ENCODE measurements at places on chromosomes 5 and 9.

DNA sequence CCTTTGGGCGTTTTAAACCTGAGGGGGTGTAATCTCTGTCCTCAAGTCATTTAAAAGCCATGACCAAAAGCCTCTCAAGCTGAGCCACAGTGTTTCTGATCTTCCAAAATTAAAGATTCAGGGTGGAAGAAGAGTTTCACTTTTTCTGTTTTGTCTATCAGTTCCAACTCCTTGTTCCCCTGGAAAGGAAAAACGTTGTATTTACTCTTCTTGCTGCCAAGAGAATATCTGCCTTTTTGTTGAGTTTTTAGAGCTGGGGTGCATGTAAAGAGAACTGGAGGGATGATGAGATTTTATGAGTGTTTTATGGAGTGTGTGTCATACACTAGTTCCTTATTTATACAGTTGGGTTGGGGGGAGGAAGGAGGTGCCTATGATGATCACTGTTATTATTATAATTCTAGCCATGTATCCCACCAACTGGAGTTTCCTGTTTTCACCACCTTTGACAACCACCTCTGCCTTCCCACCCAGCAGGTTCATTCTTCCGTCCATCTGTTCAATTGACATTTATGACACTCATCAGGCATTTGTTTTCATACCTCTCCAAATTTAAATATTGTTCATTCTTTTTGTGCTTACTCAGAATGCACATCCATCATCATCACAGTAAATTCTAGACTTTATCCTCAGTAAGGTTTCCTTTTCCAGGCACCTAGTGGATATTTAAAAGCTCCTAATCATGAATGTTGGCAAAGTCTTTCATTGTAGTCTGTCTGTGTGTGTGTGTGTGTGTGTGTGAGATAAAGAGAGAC is 97.9 kb upstream of the MPDZ start:
- no peak for DNase-seq

DNA sequence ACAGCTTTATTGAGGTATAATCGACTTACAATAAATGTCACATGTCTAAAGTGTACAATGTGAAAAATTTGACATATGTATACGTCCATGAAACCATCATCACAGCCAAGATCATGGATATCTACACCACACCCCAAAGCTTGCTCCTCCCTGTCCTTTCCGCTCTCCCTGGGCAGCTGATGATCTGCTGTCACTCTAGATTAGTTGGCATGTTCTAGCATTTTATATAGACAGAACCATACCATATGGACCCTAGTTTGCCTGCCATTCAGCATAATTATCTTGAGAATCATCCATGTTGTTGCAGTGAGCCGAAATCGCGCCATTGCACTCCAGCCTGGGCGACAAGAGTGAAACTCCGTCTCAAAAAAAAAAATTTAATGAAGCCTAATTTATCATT is 42.5 kb downstream of the ERGIC1 start:
- DNase-seq = no peak

DNA sequence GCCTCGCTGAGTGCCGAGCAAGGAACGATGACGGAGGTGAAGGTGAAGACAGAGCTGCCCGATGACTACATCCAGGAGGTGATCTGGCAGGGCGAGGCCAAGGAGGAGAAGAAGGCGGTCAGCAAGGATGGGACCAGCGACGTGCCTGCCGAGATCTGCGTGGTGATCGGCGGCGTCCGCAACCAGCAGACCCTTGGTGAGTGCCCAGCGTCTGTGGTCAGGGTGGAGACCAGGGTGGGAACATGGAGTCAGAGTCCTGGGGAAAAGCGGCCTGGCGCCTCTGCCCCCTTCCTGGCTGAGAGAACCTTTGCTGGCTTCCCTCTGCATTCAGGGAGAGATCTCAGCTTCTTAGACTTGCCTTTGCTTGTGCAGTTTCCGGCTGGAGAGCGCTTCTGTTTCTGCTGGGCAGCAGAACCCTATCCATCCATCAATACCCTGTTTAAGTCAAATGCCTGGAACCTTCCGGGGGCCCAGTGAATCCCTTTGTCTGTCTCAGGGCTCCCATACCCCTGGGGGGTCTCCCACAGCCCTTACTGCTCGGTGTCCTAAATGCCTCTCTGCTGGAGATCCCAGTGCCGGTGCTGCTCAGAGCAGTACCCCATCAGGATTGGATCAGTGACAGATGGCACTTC is 89.6 kb downstream of the AMBP start:
- no peak for DNase-seq

DNA sequence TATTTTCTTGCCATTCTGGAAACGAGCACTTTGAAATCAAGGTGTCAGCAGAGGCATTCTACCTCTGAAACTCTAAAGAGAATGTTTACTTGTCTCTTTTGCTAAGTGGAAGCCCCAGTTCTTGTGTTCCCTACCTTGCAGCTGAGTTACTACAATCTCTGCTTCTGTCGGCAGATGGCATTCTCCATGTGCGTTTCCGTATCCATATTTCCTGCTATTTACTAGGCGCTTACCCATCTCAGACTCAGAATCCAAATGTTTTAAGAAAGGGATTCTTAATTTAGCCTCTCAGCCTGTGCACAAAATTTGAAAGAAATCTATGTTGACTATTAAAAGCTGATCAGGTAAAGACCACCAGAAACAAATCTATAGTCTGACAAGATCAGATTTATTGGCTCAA is 221.3 kb upstream of the FTMT start:
- no peak for DNase-seq

DNA sequence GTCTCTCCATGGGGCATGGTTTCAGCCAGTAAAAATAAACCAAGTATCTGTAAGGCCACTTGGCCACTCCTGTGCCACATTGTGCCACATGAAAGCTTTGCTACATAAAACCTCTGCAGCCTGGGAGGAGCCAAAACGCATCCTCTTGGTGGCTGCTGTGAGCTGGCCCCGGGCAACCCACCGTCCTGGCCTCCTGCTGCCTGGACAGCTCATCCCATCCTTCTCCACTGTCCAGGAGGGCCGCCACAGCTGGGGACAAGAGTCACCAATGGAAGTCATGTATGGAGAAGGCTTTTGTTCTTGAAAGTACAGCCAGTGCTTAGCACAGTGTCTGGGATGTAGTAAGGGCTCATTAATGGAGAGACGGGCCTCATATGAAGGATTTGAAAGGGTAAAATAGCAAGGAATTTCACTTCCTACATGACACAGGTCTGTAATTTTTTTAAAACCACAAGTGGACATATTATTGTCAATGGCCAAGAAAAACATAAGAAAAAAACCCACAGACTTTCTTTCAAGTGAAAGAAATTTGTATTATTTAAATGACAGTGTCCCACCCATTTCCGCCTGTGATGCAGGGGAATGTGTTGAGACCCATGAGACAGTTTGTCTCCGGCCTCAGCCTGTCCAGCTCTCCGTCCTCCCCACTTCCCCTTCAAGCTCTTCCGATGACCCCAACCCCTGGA is 6.6 kb downstream of the PTGES start:
- no peak for DNase-seq

DNA sequence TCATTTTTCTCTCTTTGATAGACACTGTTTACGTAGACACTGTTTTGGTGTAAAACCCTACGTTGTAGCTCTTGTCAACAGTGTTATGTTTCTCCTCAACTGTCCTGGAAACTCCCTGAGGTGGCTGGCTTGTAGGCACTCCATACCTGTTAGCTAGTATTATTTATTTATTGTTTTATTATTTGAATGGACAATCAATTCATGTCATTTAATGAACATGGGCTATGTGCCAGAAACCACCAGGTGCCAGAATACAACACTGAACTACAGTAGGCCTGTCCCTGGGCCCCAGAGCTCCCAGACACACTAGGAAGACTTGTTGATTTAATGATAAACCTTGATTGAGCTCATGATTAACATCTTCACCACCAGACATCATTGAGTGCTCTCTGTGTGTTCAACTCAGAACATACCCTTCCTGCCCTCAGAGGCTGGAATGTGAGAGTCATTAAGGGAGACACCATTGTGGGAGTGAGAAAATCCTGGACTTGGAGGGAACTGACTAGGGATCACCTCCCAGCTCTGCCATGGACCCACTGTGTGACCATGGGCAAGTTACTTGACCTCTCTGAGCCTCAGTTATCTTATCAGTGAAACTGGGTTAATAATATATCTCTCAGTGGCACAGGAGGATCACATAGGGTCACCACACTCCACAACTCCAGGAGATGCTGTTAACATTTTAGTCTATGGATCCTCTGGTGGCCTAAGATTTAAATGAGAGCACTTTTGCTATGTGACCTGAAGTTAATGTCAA is 19.2 kb downstream of the IRF1 start:
- no peak for DNase-seq

- DNase-seq = no peak
Observed at GRCh38 chr9:107707428-107707837, 217.9 kb upstream of the KLF4 start.

- no peak for DNase-seq
Observed at GRCh38 chr9:127907867-127908659, 8.7 kb upstream of the ST6GALNAC6 start.

DNA sequence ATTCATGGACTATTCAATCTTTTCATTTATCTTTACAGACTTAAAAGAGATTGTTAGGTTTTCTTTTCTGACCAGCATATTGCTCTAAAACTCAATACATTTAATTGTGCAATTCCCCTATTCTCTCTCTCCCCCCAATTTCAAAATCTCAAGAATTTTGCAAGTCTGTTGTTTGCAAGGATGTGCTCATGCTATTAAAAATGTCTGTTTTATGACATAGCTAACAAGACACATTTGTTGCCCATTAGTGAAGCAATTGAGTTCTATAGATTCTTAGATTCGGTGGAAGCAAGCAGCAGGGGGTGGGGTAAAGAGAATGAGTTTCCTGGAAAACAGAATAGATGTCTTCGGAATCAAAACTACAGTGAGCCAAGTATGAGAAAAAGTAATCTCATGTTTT is 8.5 kb upstream of the CSNK1A1 start:
- peak; percentile 61 for DNase-seq

DNA sequence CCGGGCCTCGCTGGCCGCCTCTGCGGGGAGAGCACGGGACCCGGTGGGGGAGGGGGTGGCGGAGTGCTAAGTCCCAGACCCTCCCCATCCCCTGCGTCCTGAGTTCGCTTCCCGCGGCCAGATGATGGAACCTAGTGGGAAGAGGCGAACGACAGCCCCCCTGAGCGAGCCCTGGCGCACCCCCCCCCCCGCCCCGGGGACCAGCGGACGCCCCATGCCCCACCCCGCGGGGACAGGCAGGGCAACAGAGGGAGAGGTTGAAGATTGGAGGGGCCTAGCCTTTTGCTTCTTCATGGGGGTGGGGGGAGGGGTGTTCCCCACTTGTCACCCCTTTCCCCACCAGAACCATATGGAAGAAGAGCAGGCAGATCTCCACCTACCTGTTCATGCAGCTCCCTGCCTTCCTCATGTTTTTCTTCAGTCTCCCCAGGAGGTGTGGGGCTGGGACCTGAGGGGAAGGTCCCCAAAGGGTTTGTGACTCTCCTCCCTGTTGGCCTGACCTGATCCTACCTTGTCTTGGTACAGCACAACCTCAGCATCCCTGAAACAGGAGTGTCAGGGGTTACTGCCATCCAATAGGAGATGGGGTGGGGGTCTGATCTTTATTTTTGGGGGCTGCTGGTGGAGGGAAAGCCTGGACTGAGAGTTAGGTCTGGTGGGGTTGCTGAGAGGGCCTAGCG is 485 bp downstream of the FAM53C start:
- DNase-seq = no peak

DNA sequence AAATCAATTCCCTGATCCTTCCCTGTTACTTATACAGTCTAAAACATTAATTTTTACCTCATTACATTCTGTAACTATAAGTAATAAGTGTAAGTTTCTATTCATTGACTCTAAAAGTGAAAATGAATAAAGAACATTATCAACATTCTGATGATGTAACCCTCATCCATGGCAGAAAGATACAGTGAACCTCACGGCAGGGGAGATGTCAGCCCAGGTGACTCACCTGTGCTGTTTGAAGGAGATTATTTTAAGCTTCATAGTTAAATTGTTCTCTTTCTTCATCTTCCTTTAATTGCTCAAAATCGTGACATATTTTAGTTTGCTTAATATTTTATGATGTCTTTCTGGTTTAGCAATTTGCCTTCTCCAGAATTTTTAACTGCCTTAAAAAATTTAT is 268.1 kb downstream of the FSTL4 start:
- no peak for DNase-seq

GRCh38 chr5:73232266-73233041 is 59.5 kb downstream of the TMEM174 start:
- DNase-seq = no peak

- no peak for DNase-seq
Observed at GRCh38 chr5:97434021-97434420, 251.0 kb upstream of the RIOK2 start.

- no peak for DNase-seq
Observed at GRCh38 chr5:102036927-102037326, 259.2 kb downstream of the SLCO4C1 start.

DNA sequence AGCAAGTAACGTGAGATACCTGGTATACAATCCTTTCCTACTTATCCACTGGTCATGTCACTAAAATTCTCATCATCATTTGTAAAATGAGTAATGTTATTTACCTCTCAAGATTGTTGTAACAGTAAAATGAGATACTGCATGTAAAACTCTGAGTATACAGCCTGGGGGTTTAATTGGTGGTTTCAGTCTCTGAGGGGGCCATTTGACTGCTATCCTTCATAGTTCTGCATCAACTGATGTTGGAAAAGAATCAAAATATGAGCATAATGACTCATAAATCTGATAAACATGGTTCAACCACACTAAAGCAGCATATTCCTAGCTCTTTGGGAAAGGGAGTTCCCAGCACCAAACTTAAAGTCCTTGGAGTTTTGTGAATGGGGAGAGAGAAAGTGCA is 181.0 kb upstream of the GHR start:
- no peak for DNase-seq

DNA sequence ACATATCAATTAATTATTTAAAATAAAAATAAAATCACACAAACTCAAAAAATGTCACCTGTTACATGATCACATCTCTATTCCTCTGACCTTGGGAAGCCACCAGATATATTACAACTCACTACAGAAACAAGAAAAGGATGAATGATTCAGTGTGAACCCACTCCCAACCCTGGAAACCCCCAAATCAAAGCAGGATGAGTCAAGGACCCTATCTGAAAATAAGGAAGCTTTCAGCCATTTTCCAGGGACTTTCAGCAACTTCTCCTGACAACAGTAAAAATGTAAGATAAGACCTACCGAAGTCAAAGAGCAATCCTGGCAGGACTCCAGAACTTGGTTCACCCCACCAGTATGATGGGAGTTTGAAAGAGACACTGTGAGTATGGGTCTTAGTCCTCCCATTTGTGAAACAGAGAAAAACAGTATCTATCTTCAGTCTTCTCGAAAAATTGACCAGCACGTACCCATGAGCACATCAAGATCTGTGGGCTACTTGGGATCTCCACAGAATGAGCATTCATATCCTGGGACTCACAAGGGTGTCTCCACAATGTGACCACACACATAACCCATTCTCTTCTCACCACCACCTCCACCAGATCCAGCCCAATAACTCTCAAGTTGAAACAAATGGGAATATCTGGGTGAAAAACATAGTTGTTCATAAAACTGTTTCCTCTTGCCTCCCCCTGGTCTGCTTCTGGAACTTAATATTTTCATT is 9.9 kb downstream of the NRG2 start:
- no peak for DNase-seq

GRCh38 chr9:91425271-91425670 is 1.6 kb upstream of the NFIL3 start:
- DNase-seq = no peak

GRCh38 chr5:98813755-98814154 is 40.3 kb downstream of the RGMB start:
- DNase-seq = no peak

All from AML-193 (cell line).